ENCODE measurements at places on chromosomes 2 and 18. TPM values are rescaled to one million over a fixed set of nuclear protein-coding genes. Genes with fewer than 3 reads are reported as not detected.

Gene COMMD1
- total RNA-seq: 36.0 TPM

Gene DCDC2C
- total RNA-seq: not detected

Gene PSMD1
- total RNA-seq: 125 TPM

Gene ACKR3
- 0.17 TPM for total RNA-seq

All from fibroblast of lung (primary cell).